ENCODE measurements at places on chromosomes 7 and 10.

GRCh38 chr7:116434820-116435341 is 64.7 kb upstream of the CAV2 start:
- DNase-seq, result peak; percentile 58

DNA sequence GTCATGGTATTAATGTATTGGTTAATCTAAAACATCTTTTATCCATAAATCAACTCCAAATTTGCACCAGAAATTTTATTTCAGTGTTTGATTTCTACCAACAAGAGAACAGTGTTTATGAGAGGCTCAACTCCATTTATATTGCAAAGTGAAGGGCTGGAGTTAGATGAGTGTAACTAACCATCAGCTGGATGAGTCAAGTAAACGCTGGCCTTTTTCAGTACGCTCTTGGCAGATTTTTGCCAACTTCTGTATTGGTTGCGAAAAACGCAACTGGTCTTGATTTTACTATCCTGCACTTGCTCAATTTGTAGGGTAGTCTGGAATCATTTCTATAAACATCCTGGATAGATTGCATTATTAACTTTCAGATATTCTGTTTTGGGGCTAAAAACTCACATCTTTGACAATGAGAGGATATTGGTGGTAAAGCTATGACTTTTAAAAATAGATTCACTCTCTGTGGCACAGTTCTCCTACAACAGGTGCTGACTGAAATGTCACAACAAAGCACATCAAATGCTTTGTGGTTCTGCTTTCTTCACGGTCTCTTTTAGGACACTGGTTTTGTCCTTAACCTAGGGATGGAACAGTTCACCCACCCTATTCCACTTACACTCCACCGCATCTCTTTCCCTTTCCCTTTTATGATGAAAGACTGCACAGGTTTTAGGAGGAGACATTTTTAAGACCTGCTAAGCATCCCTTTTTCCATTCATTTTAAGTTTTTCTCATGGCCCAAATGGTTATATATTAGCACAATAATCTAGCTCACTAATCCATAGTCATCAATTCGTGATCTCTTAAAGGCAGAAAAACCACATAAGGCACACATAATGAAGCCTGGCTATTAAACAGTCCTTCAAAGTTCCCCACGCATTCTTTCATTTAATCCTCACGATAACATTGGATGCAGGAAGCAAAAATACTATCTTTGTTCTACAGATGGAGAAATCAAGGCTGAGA is 12.8 kb downstream of the CACNA2D1 start:
- peak; percentile 67 for DNase-seq

GRCh38 chr7:121352323-121352722 is 23.5 kb downstream of the WNT16 start:
- no peak for DNase-seq

GRCh38 chr7:41825927-41826480 is 123.1 kb upstream of the INHBA start:
- DNase-seq, result peak; percentile 20

DNA sequence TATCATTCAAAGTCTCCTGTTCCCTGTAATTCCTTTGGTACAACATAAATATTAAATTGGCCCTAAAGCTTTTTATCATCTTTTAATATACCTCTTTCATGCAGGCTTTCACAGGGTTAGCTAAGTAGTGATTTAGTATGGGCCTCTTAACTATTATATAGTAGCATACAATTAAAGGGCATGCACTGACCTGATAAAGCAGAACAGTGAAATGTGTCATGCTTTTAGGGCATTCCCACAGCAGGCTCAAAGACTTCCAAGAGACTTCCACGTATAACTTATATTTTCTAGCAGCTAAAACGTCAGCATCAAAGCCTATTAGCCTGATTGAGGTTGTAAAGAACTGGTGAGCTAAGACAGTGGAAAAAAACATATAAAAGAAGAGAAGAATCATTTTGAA is 35.3 kb downstream of the SAMD8 start:
- no peak for DNase-seq

- DNase-seq, result no peak
Measured at GRCh38 chr7:155011086-155011485, 8.2 kb upstream of the PAXIP1 start.

DNA sequence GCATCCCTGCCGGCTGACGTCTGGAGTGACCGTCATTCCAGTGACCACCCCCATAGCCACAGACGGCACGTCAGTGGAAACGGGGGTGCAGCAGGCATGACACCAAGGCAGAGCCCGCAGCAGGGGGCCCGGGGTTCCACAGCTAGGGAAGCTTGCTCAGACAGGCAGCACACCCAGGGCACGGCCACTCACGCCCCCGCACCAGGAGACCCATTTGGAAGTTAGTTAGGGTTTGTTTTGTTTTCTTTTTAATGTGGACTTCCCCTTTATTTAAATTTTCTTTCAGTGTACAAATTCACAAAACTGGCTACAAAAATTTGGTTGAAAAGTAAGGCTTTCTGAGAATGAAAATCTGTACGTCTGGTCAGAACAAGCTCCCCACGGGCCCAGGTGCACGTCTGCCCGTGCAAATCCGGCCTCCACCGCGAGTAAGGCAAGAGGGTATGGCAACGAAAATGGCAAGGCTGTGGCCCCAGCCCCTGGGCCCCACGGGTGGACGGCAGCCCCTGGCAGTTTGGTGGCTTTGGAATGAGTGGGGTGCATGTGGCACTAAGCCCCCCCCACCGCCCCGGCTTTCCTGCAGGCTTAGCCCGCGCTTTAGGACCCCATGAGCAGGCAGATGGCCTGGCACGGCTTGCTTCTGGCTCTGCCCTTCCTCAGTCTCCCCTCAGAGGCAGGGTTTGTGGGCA is 124.2 kb downstream of the FAM53B start:
- DNase-seq, result no peak

GRCh38 chr10:75137533-75138438 is 26.3 kb downstream of the SAMD8 start:
- DNase-seq, result peak; percentile 60

DNA sequence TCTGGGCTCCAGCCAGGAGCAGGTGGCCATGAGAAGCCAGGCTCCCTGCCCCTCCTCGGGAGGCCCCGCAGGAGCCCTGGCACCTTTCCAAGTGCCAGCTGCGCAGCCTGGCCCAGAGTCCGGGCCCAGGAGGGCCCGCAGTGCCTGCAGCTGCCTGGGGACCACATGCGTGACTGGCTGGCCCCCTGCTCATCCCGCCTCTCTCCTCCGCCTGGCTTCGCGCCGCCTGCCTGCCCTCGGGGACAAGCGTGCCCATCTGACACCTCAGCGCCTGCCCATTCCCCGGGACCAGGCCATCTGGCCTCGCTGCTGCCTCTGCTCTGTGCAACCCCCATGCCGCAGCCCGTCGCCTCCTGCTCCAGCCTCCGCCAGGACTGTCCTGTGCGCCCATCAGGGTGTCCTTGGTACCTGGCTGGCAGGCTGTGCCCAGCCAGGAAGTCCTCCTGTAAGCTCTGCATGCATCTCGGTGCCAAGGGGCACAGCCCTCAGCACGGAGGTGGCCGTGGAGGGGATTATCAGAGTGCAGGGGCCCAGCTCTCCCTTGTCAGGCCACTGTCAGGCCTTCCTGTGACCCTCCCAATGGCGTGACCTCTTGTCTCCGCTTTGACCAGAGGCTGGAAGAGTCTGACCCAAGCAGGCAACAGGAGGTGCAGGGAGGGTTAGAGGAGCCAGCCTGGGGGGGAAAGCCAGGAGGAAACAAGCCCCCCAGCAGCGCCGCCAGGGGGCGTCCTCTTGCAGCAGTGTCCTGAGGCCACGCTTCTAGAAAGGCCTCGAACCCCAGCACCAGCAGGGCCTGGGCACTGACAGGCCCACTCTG is 50.5 kb downstream of the TMEM209 start:
- no peak for DNase-seq

- DNase-seq, result no peak
Measured at GRCh38 chr7:38502289-38502688, 128.9 kb downstream of the AMPH start.

- DNase-seq, result no peak
Measured at GRCh38 chr7:97697396-97697795, 34.5 kb upstream of the TAC1 start.

DNA sequence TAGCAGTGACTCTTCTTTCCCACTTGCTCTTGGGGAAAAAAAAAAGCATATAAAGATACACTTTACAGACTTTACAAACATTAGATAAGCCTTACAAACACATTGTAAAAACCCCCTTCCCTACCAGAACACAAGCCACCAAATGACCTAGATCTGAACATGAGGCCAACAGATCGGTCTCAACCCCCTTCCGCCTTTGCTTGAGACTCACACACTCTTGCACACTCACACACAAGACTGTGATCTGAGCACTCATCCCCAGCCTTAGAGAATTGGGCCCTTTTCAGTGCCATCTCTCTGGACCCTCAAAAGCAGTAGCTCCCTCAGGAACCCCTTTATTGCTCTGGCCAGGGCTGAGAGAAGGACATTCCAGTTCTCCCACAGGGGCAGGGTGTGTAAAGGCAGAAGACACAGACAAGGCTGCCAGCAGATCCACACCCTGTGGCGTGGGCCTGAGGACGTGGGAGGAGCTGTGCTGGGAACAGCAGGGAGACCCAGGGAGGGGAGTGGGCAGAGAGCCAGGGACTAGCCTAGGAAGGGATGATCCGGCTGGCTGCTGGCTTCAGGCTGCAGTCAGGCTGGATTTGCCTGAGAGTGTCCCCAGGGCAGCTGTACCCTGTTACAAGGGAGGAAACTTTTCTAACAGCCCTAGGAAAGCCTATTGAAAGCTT is 206.7 kb downstream of the KIAA1217 start:
- peak; percentile 58 for DNase-seq

GRCh38 chr10:1603181-1603580 is 134.1 kb downstream of the ADARB2 start:
- DNase-seq, result no peak

GRCh38 chr10:128922619-128923196 is 544.3 kb upstream of the MGMT start:
- no peak for DNase-seq

GRCh38 chr10:73096041-73096448 is 621 bp downstream of the P4HA1 start:
- DNase-seq, result peak; percentile 65

DNA sequence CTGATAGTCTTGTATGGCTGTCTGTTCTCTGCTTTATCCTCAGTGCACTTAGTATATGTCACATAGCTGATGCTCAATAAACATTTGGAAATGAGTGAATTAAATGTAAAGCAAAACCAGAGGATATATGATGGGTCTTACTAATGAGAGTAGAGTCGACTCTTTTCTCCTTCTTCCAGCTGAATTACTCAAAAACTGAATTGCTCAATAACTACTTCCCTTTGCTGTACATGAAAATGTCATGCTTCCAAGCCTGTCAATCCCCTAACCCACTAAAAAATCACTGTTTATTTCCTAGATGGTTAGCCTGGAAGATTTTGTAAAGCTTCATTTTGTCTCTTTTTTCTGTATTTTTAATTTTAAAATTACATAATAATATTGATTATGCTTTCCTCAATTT is 88.0 kb downstream of the OR13A1 start:
- no peak for DNase-seq

GRCh38 chr10:80612261-80612660 is 74.6 kb downstream of the SH2D4B start:
- DNase-seq, result no peak

- DNase-seq, result peak; percentile 7
Measured at GRCh38 chr7:117810642-117811512, 62.4 kb downstream of the CTTNBP2 start.

GRCh38 chr7:82455295-82455694 is 11.7 kb upstream of the CACNA2D1 start:
- DNase-seq, result no peak

- DNase-seq, result no peak
Measured at GRCh38 chr10:17457083-17457482, 2.7 kb upstream of the ST8SIA6 start.

DNA sequence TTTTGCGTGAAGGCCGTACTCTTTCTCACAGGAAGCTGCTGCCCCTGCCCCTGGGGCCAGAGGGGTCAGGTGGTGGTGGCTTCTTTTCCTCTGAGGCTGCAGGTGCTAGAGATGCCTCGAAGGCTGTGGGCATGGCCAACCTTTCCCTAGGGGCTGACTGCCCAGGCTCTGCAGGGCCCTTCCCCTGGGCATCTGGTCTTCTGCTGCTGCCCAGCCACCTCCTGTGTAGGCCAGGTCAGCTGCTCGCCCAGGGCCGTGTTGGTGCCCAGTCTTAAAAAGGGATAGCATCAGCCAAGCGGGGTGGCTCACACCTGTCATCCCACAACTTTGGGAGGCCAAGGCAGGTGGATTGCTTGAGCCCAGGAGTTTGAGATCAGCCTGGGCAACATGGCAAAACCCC is 114.3 kb downstream of the FAM53B start:
- DNase-seq, result no peak

- no peak for DNase-seq
Measured at GRCh38 chr7:18639711-18640110, 144.2 kb downstream of the HDAC9 start.

DNA sequence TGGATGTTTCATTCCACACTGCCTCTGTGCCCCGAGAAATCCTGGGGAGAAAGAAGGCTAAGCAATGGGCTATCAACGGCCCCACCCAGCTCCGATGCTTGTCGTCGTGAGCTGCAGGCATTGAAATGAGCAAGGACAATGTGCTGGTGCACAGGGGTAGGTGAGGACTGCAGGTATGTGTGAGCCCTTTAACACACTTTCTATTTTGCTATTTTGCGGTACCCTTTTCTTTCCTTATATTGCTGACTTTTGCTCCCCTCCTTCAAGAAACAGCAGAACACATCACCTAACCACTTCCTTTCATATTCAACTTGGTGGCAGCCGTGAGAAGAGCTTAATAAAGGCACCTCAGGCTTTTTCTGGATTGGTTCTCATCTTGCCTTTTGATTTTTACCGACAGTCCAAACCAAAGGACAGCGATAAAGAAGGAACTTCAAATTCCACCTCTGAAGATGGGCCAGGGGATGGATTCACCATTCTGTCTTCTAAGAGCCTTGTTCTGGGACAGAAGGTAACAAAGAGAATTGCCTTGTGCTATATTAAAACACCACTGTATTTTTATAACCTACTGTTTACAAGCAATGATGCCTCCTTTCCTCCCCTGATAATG is 39.2 kb downstream of the AIFM2 start:
- no peak for DNase-seq

- peak; percentile 40 for DNase-seq
Measured at GRCh38 chr7:114554781-114555537, 140.3 kb downstream of the FOXP2 start.

GRCh38 chr10:124799211-124799610 is 2.4 kb upstream of the ABRAXAS2 start:
- DNase-seq, result no peak

DNA sequence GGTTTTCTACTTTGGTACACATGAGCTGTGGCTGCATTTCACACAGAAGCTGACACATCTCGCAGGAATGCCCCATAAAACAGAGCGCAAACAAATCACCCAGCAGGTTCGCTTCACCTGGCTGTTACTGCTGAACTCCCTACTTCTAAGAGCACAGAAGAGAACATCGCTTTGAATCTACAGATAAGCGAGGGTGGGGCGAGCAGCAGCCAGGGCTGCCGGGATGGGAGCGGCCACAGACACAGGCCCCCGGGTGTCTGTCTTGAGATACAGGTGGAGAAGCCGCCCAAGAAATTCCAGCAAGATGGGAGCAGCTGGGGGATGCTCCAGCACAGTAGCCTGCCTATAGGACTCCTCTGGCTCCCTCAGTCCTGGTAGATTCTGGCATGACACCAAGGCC is 27.4 kb downstream of the OGDHL start:
- no peak for DNase-seq

All from AG08395 (cell line).